ENCODE measurements at places on chromosomes 12 and 14.

DNA sequence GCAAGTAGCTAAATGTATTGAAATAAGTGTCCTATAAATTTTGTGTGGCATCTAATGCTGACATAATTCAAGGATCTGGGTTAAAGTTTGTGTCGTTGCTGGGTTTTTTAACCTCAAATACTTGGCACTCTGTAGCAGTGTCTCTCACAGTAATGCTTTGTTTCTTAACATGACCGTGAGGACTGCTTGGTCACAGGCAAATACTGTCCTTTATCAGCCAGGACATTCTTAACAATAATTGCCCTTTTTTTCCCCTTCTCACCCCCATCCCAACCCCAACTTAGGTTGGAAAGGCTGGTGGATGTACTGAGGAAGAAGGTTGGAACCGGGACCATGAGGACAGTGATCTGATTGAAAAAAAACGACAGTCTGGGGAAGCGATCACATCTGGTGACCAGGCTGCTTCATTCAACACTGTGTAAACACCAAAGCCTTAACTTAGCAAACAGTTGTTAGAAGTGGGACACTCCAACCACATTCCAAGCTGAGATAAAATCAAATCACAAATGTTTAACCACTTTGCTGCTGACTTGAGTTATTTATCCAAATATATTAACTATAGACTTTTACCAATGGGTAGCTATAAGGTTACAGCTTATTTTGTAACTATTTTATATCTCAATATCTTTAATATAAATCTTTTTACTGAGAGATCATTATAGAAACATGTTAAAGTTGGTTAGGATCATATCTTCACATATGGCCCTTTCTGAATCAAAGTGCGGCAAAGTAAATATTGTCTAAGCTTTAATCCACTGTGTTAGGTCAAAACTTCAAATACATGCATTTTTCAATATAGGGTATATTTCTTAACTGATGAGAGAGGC lies 48.2 kb downstream of the FOXA1 start:
- no peak for DNase-seq

- DNase-seq = no peak
Observed at GRCh38 chr12:93148412-93148811, 219.3 kb upstream of the EEA1 start.

- no peak for DNase-seq
Observed at GRCh38 chr12:118498171-118498570, 121.8 kb downstream of the SUDS3 start.

- DNase-seq = no peak
Observed at GRCh38 chr14:90496379-90496778, 99.5 kb downstream of the CALM1 start.

All from amygdala (tissue), 56 donors.